Stimulated activated CD4-positive, alpha-beta T cell treated with anti-CD3 and anti-CD28 coated beads, Interleukin-4, amount 100 ng/mL, for 48 hours (primary cell): ENCODE measurements at places on chromosomes 11 and 22.

DNA sequence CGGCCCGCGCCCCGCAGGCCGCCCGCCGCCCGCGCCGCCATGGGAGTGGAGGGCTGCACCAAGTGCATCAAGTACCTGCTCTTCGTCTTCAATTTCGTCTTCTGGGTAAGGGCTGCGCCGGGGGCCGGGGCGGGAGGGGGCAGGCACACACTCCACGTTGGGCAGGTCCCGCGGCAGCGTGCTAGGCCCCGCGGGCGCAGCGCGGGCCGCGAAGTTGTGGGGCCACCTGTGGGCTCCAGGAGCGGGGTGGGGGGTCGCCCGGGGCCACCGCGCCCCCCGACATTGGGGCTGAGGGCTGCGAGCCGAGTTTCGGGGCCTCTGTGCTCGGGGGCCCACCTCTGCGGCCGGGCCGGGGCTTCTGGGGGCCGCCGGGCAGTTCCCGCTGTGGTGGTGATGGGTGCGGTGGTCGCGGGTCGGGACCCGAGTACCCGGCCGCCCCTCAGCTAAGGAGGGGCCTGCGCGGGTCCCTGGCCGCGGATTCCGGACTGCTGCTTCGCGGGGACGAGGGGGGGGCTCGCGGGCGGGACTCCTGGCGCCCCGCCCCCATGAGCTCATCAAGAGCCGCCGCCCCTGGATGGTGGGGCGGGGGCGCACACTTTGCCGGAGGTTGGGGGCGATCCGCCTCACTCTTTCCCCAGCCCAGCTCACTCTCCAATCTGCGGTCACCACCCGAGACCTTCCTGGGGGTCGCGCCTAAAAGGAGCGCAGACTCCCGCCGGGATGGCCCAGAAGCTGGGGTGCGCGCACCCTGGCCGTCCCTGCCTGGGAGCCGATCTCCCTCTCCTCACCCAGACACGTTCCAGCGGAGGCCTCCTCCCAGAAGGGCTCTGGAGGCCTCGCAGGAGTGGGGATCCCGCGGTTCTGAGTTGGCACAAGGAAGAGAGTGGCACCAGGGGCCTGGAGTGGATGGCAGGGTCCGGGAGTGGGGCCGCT is 667 bp downstream of the CD81 start:
- peak; percentile 49 for DNase-seq

DNA sequence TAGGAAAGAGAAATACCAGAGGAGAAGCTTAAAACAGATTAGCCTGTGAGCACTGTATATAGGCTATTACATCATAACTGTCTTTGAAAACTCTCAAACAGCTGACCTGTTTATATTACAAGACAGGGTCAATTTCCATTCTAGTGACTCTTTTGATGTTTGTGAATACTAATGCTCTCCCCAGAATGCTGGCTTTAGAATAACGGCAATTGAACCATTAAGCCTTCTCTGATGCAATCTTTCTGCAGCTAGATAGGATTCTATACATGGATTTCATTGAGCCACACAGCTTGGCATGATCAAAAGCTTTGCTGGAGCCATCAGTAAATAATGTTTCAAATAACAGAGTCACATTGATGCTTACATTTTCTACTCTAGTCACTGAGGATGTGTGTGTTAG is 122.7 kb upstream of the FAT3 start:
- no peak for DNase-seq

DNA sequence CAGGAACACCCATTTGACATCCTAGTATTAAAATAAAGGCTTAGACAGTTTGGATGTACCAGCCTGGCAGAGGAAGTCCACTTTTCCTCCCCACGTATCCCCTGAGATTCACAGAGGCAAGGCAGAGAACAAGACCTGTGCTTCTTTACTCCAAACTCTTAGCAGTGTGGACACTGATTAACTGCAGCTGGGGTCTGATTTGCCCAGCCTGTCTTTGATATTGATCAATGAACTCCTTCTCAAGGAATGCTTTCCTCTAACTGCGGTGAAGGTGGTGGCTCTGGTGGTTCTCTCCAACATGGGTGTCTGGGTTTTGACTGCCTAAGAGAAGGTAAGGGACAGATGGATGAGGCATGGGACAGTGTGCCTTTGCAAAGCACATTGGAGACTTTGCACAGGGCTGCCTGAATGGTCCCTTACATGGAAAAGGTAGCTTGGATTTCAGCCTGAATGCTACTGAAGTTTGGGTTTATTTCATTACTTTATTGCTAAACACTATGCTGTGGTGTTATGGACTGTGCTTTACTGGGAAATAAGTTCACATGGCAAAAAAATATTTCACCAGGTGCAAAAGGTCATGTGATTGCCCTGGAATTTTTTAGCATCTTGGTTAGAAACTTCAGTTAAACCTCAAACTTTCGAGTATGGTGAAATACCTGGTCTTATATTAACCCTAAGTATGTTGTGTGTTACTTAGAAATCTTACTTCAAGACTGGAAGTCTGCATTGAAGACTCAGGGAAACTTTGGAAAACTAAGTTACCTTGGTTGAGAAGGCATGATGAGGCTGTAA is 1.8 kb downstream of the GAS2 start:
- no peak for DNase-seq

GRCh38 chr11:68107689-68108088 is 13.5 kb downstream of the CHKA start:
- no peak for DNase-seq

DNA sequence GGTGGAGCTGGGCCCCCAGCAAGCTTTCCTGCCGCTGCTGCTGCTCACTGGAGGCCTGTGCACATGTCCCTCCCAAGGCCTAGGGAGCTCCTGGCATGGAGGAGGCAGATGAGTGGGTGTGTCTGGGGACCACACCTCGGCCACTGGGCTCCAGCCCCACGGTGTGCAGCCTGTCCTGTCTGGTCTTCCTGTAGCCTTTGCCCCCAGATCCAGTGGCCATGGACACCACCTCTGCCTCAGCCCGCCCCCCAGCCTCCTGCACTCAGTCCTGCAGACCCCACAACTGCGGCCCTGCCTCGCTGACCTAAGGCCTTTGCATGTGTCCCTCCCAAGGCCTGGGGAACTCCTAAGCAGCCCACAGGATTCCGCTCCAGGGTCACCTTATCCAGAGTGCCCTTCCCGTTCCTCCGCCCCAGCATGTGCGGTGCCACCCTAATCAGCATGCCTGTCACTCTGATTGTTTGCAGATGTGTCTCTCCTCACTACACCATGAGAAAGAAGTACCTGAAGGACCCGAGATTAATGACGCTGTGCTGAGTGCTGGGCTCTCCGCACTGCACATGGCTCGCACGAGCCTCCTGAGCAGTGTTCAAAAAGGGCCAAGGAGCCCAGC is 8.6 kb downstream of the GAL start:
- no peak for DNase-seq

DNA sequence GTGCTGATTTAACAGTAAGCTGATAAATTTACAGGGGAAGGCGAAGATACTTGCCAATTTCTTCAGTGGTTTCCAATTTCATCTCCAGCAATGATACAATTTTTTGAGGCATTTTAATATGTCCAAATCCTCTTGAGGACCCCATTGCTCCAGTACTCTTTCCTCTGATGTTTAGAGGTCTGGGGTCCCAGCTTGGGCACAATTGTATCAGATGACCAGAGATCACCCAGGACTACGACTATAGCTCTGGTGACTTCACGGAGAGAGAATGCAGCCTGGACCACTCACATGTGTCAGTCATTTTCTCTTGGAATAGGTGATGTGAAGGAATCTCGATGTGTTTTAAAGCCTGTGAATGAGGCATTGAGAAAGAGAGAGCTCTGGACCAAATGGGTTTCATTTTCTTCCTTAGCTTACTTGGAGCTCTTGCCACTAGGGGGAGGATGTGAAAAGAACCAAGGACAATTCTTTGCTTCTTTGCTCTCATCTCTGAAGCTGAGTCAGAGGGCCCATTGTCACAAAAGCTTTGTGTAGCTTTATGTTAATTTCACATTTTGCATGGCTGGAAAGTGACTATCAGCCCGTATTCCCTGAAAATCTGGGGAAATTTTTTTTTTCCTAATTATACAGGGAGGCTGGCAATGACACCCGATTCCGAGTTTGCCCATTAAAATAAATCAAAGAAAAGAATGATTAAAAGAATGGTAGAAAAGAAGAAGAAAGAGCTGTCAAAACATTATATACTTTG is 6.7 kb upstream of the CCDC90B start:
- DNase-seq = no peak

GRCh38 chr11:90392692-90393091 is 169.8 kb upstream of the CHORDC1 start:
- DNase-seq = no peak

DNA sequence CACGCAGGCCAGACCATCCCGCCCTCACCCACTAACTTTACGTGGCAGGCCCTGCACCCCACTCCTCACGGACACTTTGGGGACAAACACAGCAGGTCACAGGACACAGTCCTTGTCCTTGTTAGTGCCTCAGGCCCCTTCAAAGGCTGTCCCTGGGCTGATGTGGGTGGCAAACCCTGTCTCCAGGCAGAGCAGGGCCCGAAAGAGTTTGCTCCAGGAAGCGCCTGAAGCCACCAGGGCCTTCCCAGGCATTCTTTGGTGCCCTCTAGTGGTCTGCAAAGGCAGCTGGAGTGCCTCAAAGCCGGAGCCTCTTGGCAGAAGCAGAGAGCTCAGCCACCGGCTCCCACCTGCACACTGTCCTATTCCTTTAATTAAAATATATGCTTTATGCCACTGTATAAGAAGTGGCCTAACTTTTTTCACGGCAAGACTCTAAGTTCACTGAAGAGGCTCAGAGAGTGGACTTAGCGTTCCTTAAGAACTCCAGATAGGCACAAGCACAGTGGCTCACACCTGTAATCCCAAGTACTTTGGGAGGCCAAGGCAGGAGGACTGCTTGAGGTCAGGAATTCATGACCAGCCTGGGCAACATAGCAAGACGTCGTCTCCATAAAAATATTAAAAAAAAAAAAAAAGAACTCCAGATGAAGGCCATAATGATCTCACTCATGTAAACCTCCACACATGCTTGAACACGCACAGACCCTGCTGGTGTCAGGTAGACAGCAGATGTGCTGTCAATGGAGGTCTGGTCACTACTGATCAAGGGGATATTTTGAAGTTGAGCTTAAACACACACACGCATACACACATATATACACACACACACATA is 11.1 kb downstream of the TXN2 start:
- peak; percentile 62 for DNase-seq

DNA sequence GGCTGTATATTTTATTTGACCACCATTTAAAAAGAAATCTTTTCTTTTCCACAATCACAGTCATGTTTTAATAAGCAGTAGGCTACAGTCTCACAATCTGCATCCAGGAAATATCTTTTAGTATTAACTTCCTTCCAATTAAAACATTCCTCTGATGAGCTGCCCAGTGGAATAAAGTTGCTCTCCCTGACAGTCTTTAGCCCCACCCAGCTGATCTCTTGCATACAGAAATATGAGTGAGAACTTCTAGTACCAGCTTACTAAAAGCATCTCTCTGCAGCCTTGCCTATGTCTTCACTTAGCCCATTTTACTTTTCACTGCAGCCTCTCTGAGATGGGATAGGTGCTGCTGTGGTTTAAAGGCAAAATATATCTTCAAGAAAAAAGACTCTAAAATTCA is 143.4 kb upstream of the ANO3 start:
- no peak for DNase-seq

DNA sequence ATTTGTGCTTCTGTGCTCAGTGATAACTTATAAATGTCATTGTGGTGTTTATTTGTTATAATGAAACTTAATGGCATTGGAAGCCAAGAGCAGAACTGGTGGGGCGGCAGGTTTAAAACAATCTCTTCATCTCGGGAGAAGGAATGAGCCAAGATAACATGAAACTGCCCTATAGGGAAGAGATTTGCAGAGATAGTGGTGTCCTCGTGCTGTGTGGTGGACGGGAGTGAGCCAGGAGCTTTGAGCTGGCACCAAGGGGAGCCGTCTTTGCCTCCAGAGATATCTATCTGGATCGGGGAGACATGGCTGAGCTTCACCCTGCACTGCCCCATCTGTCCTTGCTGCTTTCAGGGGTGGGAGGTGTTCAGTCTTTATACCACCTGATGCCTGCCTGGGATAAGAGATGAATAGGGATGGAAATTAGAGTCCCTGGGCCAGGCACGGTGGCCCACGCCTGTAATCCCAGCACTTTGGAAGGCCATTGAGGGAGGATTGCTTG is 189.6 kb downstream of the ST3GAL4 start:
- no peak for DNase-seq

GRCh38 chr11:128532016-128532571 is 55.3 kb downstream of the ETS1 start:
- DNase-seq = no peak

GRCh38 chr11:77789731-77790476 is 30.6 kb downstream of the RSF1 start:
- no peak for DNase-seq

DNA sequence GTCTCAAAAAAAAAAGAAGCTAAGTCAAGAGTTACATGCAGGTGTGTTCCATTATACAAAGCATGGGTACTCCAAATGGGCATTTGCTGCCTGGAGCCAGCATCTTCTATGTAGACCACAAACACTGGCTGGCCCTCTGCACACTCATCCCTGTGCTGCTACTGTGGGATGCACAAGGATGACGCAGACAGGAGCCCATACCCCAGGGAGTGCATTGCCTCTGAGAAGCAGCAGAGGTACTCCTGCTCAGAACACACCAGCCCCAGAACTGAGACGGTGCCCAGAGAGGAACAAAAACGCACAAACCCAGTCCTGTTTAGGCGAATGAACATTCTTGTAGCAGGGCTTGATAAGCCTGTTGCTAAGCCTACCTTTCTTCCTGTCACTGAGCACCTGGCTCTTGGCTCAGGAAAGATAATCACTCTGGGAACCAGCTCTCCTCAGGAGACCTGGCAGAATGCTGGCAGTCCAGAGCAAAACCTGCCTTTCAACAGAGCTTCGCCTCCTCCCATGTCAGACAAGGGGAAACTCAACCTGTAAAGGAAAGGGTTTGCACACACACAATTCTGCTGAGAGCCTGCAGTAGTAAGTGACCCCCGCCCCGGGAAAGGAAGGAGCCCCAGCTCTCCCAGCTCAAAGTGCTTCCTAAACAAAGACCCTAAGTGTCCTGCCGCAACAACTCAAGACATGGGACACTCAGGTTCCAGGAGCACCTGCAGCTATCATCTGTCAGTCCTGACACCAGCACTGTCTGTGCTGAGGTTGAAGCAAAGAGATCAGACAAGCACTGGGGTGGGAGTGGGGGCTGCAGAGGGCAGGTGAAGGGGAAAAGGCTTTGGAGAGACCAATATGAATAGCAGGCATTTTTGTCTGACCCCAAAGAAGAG is 145.7 kb downstream of the TENM4 start:
- no peak for DNase-seq

DNA sequence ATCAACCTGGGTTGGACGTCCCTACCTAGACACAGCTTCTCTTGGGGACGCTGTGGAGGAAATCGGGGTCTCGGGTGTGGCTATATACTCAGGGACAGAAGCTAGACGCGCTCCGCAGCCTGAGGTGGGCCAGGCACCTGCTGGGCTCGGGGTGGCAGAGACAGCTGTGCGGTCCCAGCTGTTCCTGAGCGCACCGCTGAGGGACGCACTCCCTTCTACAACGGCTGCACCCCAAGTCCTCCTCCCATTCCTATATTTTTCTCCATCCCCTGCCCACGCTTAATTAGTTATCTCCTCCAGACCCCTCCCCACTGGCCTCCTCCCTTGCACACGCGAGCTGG is 188 bp upstream of the MTNR1B start:
- no peak for DNase-seq

- no peak for DNase-seq
Observed at GRCh38 chr11:548700-549603, 11.6 kb downstream of the LMNTD2 start.
